ENCODE measurements at places on chromosomes 1 and 21. TPM values are rescaled to one million over a fixed set of nuclear protein-coding genes. Genes with fewer than 3 reads are reported as not detected.

DNA sequence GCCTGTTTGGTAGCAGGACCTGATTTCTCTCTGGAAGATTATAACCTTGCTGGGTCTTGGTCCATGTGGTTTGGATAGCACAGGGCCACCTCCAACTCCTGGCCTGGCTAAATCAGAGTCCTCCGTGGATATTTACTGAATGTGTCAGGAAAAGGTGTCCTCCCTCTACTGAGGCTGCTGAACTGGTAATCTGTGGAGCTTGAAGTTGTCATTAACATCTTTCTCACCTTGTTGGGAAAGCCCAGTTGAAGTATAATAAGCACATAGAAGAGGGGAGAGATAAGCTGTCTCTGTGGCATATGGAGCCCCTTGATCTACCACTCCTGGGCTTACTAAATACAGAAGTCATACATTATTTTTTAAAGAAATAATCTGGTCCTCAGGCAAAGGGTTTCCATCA, 294.3 kb upstream of the B3GALT2 start:
- no peak for DNase-seq

GRCh38 chr1:203096566-203096965, 10.8 kb upstream of the MYOG start:
- no peak for DNase-seq

DNA sequence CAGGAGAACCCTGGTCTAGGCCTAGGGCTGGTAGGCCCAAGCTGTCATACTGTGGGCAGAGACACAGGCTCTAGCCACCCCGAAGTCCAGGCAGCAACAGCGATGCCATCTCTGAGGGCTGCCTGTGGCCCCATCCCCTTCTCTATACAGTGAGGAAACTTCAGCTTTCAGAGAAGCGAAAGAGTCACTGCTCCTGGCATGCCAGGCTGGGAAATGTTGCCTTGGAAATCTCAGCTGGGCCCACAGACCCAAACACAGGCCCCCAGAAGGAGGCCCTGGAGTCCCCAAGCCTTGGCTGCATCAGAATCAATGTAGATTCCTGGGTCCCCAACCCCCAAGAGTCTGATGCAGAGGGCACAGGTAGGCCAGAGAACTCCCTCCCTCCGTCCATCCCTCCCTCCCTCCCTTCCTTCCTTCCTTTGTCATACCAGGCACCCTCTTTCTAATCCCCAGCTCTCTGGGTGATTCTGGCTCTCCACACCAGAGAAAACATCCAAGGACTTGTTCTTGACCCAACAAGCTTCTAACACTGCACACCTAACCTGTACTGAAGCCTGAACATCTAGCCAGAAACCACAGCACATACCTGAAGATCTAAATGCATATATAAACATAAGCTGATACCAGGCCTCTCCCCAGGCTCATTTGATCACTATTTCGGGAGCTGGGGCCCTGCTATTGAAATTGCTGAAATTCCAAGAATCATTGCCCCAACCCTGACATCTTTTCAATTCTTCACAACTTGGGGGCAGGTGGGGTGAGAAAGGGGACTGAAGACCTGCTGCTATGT, 143.2 kb upstream of the EDN2 start:
- no peak for DNase-seq

DNA sequence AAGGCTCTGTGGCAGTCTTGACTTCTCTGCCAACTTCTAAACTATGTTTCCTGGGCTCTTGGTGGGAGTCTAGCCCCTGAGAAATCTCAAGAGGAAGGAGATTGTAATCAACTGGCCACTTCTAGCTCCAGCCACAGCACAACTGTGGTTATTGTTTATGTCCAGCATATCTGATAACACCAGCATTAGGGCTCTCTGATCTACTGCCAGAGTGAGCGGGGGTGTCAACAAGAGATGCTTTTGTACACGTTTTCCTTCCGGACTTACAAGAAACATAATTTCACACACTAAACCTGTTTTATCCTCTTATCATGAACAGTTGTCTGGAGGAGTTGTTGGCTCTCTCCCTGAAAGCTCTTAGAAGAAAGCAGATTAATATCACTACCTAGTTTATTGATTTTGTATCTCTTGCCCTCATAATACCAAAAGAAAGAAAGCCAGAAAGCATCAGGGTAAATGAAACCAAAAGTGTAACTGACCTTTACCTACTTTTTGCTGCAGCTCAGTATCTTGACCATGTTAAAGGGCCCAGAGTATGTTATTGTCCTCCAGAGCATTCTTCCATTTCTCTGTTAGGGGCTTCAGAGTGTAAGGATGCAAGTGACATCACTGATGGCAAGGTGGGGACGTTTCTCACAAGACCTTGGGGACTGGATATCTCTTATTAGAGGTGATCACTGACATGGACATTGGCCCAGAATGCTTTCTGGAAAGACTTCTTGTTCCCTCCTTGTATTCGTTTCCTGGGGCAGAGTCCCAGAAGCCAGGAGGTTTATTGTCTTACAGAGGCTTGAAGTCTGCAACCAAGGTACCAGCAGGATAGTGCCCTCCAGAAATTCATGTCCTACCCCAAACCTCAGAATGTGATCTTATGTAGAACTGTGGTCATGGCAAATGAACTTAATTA, 9.6 kb upstream of the SH2D1B start:
- no peak for DNase-seq

DNA sequence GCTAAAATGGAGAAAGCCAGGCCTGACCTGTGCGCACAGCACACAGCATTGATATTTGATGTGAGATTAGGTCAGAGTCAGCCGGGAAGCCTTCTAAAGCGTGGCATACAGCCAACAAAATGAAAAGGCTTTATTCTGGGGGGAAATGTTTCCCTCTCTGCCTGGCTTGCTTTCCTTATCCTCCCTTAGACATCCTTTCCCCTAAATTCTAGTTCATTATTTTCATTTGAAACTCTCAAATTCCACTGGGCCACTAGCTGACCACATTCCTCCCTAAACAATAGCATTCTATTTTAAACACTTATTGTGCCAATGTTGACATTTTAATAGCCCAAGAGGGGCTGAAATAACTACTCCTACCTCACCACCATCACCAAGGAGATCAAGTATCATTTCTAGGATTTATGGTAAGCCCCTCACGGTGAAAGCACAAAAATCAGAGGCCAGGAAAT, 49.4 kb downstream of the LEPR start:
- DNase-seq: no peak

GRCh38 chr1:162327144-162327787, 49.4 kb downstream of the SPATA46 start:
- DNase-seq: no peak

DNA sequence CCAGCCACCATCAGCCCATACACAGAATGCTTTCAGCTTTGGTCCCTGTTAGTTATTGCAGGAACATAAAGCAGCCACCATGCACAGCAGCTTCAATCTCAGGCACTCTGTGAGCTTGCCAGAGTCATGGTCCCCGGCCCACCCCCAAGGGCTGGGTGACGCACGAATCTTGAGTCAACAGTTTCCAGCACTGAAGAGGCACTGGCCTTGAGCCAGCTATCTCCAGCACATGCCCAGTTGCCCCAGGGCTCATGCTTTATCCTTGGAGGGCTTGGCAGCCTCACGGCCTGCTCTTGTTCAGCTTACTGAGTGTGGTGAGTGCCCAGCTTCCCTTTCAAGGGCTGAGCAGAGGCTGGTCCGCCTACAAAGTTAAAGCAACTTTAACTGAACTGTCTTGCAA, 200.7 kb upstream of the RAB4A start:
- DNase-seq: peak; percentile 96

GRCh38 chr21:29436143-29436542, 137.4 kb downstream of the BACH1 start:
- DNase-seq: no peak

DNA sequence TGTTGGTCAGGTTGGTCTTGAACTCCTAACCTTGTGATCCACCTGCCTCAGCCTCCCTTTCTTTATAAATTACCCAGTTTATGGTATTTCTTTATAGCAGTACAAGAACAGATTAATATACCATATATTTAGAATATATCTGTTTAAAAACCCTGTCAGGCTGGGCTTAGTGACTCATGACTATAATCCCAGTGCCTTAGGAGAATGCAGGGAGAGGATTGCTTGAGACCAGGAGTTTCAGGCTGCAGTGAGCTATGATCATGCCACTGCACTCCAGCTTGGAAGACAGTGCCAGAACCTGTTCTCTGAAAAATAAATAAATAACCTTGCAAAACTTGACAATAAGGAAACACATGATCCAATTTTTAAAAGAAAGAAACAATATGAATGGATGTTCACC, 43.9 kb downstream of the ZNF684 start:
- no peak for DNase-seq

DNA sequence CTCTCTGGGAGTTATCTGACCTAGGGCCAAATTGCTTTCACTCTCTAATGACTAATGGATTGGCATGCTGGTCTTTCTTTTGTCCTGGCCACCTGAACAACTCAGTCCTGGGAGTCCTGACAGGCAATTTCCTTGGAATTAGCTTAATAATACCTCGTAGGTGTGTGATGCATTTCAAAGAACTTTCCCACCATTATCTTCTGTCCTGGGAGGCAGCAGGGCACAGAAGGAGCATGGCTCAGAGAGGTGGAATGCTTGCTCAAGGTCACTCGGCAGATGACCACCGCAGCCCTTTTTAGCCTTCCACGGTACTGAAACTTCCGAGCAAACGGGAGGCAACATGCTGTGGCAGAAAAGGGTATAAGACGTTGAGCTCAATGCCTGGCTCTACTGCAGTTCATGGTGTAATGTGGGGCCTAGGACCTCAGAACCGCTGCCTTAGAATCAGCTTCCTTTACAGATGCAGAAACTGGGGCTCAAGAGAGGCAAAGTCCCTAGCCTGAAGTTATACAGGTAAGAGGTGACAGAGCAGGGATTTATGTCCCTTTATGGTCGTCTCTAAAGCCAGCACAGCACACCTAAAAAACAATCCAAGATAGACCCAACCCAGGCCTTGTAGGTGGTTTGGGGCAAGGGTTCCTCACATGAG, 3.2 kb downstream of the ID3 start:
- DNase-seq: peak; percentile 44

- no peak for DNase-seq
Observed at GRCh38 chr1:23291706-23292105, 52.4 kb downstream of the HNRNPR start.

DNA sequence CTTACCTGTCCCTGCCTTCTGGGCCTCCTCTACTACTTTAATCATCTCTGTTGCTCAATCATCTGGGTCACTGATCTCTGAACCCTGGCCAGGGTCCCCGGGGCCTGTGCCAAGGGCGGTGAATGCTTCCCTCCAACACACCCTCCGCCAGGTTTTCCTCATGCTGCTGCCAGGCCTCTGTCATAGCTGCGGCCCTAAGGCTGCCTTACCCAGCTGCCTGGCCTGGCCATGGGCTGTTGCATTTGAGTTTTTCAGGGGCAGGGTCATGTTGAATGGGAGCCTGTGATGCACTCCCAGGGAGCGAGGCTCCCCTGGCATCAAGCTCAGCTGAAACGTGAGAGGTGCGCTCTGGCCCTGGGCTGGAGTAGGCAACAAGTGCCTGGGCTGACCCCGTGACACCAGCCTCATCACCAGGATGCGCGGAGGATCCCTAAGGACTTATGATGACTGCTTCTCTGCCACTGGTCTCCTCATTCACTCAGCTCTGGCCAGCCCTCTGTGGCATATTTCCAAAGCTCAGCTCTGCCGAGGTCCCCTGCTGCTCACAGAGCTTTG, 7.6 kb downstream of the EDN2 start:
- no peak for DNase-seq

DNA sequence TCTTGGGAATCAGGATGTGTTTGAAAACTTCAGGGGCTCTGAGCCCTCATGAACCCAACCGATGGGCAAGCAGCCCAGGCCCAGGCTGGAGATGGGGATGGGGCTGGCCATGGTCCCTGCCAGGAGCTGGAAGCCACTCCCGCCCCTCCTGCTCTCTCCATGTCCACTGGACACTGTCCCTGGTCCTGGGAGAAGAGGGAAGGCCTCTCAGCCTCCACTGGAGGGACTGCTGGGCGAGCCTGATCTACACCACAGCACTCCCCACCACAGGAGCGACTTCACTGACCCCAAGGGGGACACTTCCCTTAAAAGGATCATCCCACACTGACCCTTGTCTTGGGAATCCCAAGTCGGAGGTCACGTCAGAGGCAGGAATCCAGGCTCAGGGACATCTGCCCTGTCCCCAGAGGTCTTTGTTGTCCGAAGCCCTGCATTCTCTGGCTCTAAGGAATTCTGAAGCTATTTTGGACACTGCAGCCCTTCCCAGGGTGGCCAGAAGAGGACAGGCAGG, 16.9 kb upstream of the COL18A1 start:
- DNase-seq: peak; percentile 75

DNA sequence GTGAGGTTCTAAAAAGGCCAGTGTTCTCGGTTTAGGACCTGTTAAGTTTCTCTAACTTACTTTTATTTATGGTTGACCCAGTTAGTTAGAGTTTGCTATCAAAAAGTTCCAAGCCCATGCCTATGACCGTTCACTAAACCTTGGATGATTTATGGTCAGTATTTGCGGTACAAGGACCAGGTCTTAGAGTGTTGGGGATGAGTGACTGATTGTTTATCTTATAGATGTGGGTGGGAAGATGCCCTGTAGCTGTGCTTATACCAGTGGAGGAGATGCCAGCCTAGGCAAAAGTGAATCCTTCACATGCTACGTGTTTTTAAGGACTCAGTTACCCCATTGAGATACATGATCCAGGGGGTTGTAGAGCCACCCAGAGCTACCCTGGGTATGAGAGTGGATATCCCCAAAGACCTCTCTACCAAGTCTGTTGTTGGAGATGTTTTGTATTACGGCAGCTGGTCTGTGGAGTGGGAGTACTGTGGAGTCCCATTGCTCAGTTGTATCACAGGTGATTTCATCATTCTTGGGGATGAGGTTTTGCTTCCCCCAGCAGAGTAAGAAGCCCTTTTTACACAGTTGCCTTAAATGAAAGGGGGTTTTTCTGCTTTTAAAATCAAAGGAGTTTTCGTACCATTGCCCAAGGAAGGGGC, 2.1 kb downstream of the SLC22A15 start:
- DNase-seq: no peak

DNA sequence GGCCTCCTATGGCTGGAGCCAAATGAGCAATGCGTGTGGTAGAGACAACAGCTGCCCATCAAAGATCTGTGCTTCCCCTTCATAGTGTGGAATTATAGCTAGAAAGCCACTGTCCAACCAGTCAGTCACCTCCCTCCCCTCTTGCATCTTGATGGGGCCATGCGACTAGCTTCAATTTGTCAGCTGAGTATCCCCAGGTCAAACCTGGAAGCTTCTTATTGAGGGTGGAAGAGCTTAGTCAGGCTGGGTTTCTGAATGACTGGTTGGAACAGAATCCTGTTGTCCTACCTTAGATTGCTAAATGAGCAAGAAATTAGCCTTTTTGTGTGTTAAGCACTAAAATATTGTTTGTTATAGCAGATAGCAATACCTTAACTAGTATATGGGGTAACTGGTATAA, 625.4 kb downstream of the PTPRC start:
- DNase-seq: no peak

- DNase-seq: no peak
Observed at GRCh38 chr1:67642629-67643028, 42.4 kb upstream of the GADD45A start.

The HAO2 gene
- total RNA-seq: not detected

The CRNN gene
- not detected for total RNA-seq

The SMPDL3B gene
- not detected for total RNA-seq

The DDI2 gene
- total RNA-seq: 23.8 TPM

The PIAS3 gene
- total RNA-seq: 28.6 TPM

The BNIPL gene
- total RNA-seq: 0.93 TPM

The CFAP74 gene
- total RNA-seq: not detected

The STUM gene
- 6.8 TPM for total RNA-seq

The AKT3 gene
- total RNA-seq: 119 TPM
